ENCODE measurements at places on chromosomes 2 and 18.

DNA sequence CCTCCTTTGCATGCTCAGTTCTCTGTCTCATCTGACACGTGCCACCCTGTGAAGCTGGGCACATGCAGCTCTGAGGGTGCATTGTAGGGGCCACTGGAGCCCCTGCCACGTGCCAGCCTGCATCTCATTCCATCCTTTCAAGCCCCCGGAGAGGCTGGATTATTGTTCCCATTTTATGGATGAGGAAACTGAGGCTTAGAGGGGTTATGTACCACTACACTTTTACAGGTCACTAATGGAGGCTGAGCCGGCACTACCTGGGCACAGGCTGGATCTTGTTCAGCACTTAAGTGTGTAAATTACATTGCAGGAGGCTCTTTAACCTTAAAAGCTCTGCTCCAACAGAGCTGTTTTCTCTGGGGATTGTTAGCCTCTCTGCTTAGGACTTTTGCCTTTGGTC, 47.5 kb downstream of the KCNIP3 start:
- DNase-seq = no peak

DNA sequence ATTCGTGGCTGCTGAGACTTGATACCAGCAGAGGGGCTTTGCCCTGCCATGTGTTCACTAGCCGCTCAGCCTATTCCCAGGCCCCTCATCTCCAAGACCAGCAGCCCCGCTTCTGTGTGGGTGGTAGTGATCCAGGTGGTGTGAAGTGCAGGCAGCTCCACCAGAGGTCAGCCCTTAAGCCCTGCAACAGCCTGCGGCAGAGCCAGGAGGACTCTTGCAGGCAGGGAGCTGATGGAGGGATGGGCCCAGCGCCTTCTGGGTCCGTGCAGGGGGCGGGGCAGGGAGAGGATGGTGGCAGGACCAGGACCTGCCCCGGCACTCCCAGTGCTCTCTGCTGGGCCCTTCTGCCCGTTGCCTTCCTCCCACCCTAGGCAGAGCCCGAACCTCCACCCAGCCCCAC, 162.0 kb downstream of the SH3BP4 start:
- no peak for DNase-seq

- no peak for DNase-seq
Measured at GRCh38 chr2:88903749-88904353, 212.4 kb downstream of the RPIA start.

DNA sequence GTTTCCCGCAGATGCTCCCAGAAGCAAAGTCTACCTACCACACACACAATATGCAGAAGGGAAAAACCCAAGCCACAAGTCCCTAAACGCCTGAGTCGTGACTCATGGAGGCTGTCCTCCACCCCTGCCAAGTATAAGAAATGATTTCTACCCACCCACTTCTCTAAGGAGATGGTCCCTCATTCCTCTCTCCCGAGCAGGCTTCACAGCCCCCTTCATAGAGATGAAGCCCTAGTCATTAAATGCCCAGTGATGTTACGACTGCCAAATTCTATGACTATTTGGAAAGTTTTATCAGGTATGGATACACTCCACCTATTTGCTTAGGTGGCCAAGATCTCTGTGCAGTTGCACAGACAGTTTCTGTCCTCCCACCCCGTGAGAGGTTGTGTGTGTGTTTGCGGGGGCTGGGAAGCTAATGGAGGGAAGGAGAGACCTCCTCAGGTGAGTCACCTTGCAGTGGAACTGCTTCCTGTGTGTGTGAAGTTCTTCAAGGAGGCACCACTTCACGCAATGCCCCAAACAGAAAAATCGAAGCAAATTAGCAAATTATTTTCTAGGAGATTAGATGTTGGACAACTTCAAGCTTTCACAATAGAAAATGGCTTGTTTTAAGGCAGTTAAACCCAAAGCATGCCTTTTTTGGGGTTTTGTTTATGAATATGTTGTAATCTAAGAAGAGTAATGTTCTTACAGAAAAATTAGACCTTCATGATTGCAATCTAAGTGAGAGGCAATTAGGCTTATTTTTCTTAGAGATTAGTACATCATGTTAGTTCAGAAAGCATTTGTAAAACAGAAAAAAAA, 175.2 kb downstream of the TGIF1 start:
- peak; percentile 62 for DNase-seq

GRCh38 chr2:190514676-190515075, 19.8 kb downstream of the NEMP2 start:
- no peak for DNase-seq

GRCh38 chr2:99495115-99495860, 5.5 kb upstream of the REV1 start:
- no peak for DNase-seq

- DNase-seq = no peak
Measured at GRCh38 chr2:178123163-178123562, 10.9 kb downstream of the RBM45 start.

DNA sequence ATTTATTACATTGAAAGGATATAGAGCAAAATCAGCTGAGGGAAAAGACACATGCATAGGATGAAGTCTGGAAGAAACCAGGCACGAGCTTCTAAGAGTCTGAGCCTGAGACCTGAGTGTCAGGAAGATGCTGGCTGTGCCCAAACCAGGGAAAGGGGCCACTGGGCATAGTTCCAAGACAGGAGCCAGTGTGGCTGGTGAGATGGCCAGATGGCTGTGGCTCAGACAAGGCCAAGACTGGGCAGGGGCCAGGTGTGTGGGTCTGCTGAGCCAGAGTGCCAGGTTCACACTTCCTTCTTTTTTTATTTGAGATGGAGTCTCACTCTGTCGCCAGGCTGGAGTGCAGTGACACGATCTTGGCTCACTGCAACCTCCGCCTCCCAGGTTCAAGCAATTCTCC, 95.5 kb upstream of the ATG16L1 start:
- DNase-seq = no peak

GRCh38 chr2:172249334-172249733, 146.6 kb upstream of the DLX2 start:
- DNase-seq = no peak

- DNase-seq = no peak
Measured at GRCh38 chr2:149559341-149560068, 28.1 kb downstream of the MMADHC start.

- no peak for DNase-seq
Measured at GRCh38 chr2:155662224-155662623, 670.3 kb downstream of the NR4A2 start.

DNA sequence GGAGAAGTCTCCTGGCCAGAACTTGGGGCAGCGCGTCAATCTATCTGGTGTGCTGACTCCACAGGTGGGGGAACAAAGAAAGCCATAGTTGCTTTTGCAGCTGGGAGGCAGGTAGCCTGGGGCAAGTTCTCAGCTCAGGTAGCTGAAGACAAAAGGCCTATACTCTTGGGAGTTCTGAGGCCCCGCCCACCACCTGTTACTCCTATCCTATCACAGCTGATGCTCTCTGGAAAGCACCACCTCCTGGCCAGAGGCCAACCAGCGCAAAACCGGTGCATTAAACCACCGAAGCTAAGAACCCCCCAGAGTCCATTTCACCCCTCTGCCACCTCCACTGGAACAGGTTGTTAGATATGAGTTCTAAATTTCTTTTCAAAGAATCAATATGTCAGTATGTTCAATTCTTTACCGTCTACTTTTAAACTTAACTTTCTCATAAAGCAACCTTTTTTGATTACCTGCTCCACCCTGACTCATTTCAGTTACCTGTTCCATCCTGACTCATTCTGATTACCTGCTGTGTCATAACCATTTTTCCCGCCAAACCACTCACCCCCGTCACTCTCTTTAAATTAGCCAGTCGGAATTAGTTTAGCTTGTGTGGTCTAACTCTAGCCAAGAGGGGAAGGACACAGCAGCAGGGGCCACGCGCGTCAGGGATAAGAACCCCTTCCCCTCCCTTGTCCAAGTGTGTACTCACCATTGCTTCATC, 43.4 kb downstream of the UPP2 start:
- DNase-seq = no peak

DNA sequence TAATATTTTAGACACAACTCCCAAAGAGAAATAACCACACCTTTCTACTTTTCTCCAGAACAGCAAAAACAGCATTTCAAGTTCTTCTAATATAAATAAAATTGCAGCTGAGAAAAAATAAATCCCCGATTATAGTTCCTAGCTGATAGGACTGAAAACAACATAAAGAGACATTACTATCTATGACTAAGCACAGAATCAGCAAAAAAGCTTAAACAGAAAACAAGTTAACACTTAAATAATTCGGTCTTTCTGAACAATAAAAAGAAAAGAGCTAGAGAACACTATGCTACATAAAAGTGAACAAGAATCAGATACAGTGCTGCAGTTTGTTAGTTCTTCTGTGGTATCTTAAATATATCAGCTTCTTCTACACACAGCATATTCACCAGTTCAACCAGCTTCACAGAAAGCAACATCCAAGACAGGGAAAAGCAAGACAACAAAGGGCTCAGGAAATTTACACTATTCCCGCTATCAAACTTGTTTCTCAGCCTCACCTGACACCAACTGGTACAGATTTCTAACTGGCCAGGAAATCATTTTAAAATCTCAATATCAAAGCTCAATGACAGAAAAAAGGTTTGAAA, 28.6 kb downstream of the FEZ2 start:
- DNase-seq = no peak

DNA sequence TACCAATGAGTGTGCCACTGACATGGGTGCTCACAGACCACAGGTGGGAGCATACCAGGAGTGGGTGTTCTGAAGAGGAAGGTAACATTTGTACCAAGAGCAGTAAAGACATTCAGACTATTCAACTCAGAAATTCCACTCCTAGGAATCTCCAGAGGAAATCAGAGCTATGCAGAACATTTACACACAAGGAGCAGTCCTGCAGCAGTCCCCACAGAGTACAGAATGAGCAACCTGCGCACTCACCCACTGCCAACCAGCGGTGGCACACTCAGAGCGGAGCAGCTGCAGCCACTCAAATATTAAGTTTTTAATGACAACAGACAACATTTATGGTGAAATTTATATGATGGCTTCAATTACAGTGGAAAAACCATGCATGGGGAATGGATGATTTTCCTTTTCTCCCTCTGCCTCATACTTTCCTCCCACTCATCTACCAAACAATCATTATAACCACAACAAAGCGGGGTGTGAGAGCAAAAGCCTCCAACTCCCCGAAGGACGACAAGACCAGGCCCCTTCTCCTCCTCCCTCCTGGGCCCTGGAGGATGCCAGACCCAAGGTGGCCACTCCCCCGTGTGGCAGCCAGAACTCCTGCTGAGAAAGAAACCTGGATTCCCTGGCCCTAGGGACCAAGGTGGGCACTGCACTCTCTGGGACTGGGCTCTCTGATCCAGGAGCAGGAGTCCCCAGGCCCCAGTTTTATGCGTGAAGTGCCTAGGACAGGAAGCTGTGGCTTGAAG, 5.4 kb downstream of the HS6ST1 start:
- DNase-seq = peak; percentile 41

GRCh38 chr2:75336451-75336850, 137.1 kb upstream of the TACR1 start:
- no peak for DNase-seq

DNA sequence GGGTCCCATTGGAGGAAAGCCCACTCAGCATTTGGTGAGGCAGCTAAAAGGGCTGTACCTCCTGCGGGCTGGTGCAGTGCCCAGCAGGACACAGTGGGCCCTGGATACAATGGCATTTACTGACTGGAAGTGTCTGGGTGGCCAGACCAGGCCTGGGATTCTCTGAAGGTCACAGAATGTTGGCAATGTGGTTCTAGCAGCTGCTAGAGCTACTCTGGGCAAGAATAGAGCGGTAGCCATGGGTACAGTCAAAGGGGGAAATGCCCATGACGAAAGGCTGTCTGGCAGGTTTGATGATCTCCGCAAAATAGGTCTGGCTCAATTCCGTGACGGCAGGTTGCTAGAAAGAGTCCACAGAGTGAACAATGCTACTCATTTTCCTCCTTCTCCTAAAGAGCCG, 241.8 kb downstream of the AFF3 start:
- no peak for DNase-seq

- DNase-seq = no peak
Measured at GRCh38 chr2:200300638-200301314, 5.7 kb upstream of the SPATS2L start.

- DNase-seq = no peak
Measured at GRCh38 chr2:21422724-21423522, 299.2 kb downstream of the TDRD15 start.

DNA sequence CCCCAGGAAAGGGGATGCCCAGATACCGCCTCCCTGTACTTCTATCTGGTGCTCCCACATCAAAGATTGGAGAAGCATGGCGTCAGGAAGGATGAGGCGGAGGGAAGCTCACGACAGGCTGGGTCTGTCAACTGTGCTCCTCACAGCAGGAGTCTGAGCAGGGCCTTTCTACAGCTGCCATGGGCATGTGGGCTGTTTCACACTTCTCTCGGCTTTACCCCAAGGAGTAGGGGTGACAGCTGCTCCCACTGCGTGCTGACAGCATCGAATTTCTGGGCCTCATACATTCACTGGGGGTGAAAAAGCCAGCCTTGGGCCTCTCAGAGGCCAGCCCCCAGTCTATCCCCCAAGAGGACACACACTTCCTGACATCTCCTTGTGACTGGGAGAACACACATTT, 21.1 kb downstream of the NEURL3 start:
- no peak for DNase-seq

DNA sequence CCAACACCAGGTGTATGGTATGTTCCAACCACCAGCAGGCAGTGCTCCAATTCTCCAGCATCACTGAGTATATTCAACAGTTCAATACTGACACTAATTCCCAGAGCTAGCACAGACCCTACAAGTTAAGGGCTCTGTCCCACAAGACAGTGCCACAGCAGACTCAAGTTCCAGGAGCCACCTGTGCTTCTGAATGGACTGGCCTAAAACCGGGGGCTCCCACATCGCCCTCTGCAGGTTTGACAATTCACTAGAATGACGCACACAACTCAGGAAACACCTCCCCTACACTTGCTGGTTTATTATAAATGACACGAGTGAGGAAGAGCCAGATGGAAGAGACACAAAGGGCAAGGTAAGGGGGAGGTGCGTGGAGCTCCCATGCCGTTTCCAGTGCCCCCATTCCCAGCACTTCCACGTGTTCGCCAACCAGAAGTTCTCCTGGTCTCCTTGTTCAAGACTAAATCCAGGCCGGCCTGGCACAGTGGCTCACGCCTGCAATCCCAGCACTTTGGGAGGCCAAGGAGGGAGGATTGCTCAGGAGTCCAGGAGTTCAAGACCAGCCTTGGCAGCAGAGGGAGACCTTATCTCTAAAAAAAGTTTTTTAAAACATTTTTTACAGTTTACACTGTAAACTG, 12.2 kb upstream of the ATP6V1B1 start:
- DNase-seq = no peak

Data from activated naive CD4-positive, alpha-beta T cell treated with anti-CD3 and anti-CD28 coated beads, Interleukin-2, amount 50 U/mL, for 72 hours (primary cell).